Left renal cortex interstitium (tissue), 4 donors: ENCODE measurements at places on chromosomes 7 and 10. TPM values are rescaled to one million over a fixed set of nuclear protein-coding genes. Genes with fewer than 3 reads are reported as not detected.

GRCh38 chr10:80411267-80411668, 2.9 kb downstream of the PRXL2A start:
- DNase-seq, result no peak

Gene LFNG
- polyA plus RNA-seq, result 44.4 TPM

GRCh38 chr10:14296065-14296709, 34.5 kb downstream of the FRMD4A start:
- no peak for DNase-seq

DNA sequence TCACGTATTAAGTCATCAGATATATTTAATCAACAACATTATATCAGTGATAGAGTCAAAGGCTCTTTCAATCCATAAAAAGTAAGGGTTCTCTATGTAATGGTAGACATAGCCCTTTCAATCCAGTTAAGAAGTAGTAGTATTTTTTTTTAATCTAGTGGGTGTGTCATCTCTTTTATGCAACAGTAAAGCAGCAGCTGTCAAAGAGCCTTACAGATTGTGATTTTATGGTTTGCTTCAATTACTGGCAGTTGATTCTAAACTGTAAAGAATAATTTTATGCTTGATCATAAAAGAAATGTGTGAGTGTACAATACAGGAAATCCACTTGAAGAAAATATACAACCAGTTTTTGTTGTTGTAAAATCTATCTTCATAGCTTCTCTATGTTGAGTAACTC, 902.6 kb upstream of the MBL2 start:
- no peak for DNase-seq

Gene PPP1R3A
- polyA plus RNA-seq, result not detected

DNA sequence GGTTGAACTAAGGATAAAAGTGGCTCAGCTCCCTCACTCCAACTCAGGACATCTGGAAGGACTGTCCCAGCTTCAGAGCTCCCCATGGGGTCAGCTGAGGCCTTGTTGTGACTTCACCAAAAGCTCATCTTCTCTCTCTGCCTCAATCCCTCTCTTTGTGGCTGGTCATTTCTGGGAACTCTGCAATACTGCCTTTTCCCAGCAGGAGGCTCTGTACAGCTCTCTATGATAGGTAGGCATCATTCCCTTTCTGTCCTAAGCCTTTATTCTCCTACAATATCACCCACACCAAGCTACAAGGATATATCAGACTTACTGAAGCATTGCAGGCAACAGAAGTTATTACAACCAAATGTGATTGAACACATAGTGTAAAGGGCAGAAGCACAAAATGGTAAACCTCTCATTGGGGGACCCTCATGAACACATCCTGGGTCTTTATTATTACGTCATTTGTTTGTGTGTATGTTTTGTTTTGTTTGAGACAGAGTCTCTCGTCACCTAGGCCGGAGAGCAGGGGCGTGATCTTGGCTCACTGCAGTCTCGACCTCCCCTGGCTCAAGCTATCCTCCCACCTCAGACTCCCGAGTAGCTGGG, 36.7 kb upstream of the PRPS1L1 start:
- no peak for DNase-seq

Gene FOXP2
- 11.8 TPM for polyA plus RNA-seq

- no peak for DNase-seq
Observed at GRCh38 chr10:127215866-127216265, 19.5 kb upstream of the INSYN2A start.

DNA sequence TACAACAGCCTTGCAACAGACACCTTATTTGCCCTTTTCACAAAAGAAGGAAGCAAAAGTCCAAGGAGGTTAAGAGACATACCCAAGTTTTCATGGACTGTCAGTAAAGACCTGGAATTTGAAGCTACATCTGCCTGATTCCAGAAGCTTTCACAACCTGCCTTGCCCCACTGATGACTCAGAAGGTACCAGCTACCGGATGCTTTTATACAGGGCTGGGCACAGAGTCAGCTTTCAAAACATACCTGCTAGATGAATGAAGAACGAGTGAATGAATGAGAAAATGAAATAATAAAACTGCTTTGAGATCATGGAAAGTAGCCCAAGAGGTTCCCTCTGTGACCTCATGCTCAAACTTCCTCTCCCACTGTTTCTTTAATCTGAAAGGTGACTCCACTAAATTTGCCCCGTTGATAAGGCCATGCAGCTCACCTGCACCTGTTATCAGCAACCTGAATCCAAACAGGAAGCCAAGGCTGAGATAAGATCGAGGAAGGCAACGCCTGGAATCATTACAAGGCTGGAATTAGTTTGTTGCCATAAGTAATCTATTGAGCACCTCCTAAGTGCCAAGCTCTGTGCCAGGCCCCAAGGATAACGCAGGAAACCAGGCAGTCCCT, 151.5 kb downstream of the WDR11 start:
- no peak for DNase-seq

DNA sequence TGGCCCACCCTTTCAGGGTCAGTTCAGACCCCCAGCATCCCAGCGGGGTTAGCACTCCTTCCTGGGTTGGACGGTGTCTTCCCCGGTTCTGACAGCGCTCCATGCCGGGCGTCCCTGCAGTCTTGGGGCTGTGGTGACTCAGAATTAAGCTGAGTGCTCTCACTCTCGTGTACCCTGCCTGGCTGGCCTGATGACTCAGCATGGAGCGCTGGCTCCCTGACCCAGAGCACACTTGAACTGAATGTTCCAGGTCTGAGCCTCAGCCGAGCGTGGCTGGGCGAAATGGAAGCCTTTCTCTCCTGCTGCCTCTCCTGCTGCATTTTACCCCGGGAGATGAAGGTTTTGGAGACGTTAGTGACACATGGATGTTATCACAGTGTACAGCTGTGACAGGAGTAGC, 7.1 kb downstream of the BAG3 start:
- no peak for DNase-seq

Gene MALRD1
- polyA plus RNA-seq, result 2.2 TPM

Gene CCSER2
- polyA plus RNA-seq, result 28.5 TPM

Gene TCAF2
- 2.9 TPM for polyA plus RNA-seq

DNA sequence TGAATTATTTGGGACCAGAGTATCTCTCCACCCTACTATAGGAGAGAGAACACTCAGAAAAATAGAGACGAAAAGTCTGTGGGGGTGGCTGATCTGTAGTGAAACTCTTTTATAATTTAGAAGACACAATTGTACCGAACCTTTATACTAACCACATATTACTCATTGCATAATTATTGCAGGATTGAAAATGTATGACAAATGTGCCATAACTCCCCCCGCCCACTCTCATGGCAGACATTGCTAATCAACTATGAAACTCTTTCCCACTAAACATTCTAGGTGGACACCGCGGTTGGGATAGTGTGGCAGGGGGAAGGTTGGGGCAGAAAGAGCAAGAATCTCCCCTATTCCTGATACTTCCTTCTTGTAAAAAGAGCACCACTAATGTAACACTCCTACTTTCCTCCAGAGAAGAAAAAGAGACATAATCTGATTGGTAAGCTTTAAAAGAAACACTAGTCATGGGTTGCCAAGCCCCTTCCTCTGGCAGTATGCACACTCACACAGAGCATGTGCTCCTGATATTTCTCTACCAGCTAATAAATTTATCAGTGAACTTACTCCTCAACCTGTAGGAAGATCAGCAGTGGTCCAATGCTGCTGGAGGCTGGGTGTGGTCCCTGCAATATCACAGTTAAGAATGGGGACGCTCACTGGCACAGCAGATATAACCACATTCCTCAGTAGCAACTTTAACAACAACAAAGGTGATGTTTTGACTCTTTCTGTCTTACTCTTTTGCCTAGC, 18.7 kb upstream of the ARID5B start:
- DNase-seq, result no peak

DNA sequence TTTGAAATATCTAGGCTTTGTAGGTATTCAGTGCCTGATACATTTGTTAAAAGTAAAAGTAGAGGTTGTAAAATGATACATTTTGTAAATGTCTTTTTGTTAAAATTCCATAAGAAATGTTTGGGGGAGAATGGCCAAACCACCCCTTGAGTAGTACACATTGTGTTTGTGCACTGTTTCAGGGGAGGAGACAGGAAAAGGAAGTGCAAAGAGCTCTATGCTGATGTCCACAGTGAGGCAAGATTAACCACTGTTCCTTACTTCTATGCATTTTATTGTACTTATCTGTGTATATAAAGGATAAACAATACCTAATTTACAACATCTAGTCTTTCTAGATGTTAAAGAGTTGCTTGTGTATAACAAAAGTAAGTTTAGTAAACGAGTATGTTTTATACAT, 7.4 kb upstream of the CYCS start:
- DNase-seq, result no peak

GRCh38 chr10:89692416-89692815, 9.0 kb upstream of the KIF20B start:
- DNase-seq, result no peak

DNA sequence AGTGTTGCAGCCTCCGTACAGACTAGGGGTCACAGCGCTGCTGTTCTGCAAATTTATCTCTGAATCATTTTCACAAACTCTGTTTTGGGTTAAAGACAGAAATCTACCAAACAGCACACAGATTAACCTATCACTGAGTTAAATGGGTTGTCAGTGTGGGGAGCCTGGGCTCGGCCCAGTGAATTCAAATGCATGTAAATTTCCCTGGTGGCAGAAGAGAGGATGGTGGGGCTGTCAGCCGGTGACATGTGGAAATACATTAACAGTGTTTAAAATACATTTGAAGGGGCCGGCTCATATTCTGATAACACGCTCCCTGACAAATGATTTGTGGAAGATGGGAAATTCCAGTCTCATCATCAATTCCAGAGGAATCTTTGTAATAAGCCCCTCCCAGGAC, 309.6 kb upstream of the MKI67 start:
- DNase-seq, result no peak

DNA sequence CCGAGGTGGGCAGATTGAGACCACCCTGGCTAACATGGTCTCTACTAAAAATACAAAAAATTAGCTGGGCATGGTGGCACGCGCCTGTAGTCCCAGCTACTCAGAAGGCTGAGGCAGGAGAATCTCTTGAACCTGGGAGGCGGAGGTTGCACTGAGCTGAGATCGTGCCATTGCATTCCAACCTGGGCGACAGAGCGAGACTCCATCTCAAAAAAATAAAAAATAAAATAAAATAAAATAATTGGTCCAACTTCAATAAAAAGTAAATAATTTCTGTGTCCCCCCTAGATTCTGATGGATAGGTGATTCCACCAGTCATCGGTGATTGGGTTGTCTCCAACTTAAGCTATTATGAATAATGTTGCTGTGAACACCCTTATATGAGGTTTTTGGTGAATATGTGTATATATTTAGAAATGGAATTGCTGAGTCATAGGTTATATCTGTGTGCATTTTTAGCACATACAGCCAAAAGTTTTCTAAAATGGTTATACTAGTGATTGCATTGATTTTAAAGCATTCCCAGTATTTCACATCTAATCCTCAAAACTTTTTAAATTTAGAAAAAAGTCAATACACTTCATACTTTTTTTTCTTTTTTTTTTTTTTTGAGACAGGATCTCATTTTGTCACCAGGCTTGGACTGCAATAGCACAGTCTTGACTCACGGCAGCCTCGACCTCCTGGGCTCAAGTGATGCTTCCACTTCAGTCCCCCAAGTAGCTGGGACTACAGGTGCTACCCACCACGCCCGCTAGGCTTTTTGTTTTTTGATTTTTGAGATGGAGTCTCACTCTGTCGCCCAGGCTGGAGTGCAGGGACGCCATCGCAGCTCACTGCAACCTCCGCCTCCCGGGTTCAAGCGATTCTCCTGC, 13.7 kb upstream of the SRPK2 start:
- no peak for DNase-seq

DNA sequence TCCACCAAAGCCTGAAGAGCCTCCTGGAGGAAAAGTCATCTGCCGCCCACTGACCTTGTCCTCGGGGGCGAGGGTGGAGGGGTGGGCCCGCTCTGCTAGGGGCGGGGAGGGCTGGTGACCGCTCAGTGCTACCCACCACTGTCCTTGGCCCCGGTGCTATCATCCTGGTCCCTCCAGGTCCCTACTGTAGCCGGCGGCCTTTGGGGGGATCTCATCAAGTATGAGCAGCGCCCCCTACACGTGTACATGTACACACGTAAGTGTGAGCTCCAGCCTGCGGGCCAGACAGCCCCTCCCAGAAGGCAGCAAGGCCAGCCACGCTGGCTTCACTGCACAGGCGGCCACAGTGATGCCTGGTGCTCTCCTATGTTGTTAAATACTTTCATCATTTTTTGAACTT, 19.6 kb downstream of the TTYH3 start:
- DNase-seq, result no peak

DNA sequence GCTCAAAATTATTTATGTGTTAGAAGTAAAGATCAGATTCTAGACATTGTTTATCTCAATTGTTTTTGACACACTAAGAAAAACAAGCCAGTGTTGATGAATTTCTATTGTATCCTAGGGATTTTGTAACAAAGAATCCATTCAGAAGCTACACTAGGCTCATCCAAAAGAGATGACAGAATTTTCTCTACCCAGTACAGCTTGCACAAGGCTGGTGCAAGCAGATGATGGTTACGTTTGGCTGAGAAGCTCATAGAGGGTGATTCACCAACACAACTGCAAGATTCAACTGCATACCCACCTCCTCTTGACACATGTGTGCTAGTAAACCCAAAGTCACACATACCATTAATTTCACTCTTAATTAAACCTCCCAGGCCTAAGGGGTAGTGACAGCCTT, 20.8 kb downstream of the GRM3 start:
- no peak for DNase-seq

GRCh38 chr7:148723846-148724245, 25.1 kb downstream of the CUL1 start:
- DNase-seq, result no peak

Gene ASB15
- 1.4 TPM for polyA plus RNA-seq

GRCh38 chr7:51189777-51190176, 126.8 kb downstream of the COBL start:
- DNase-seq, result no peak

DNA sequence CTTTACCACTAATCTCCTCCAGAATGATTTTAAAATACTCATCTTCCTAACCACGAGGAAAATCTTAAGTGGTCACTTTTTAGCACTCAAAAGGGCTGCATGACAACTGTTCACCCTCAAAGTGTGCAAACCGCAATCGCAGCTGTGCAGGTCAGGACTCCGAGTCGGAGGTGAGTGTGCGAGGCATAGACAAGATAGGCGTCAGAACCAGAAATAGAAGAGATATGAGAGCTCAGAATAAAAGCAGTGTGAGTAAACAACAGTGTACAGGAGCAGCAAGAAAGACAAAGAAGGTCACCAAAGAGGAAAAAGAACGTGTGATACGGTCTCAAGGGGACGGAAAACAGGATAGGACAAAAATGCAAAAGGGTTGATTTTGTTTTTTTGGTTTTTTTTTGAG, 17.5 kb upstream of the ENO4 start:
- no peak for DNase-seq

- no peak for DNase-seq
Observed at GRCh38 chr10:93458821-93459257, 23.3 kb downstream of the MYOF start.

- DNase-seq, result no peak
Observed at GRCh38 chr7:31958226-31958625, 112.0 kb downstream of the PDE1C start.

DNA sequence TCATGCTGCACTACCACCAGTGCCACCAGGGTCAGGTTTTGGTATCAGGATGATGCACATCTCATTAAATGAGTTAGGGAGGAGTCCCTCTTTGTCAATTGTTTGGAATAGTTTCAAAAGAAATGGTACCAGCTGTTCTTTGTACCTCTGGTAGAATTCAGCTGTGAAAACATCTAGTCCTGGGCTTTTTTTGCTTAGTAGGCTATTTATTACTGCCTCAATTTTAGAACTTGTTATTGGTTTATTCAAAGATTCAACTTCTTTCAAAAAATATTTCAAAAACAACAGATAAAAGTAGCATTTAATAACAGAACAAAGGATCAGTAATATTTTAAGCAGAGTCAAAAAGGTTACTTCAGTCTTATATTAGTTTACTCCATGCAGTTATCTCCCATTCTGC, 6.4 kb upstream of the ZNF716 start:
- DNase-seq, result no peak
